ENCODE measurements at places on chromosomes 3 and 15.

GRCh38 chr3:181431748-181432147, 280.0 kb upstream of the SOX2 start:
- H3K4me3 ChIP-seq: no peak overlapping the region
- no peaks in the 10 kb centered on the region for H3K4me1 ChIP-seq
- DNase-seq: no peak
- no peaks in the 10 kb centered on the region for H3K36me3 ChIP-seq
- H3K27me3 ChIP-seq: no peaks in the 10 kb centered on the region
- no peak overlapping the region for H3K27ac ChIP-seq

GRCh38 chr15:59696332-59696731, 7.2 kb upstream of the BNIP2 start:
- H3K4me3 ChIP-seq: no peak overlapping the region
- no peaks in the 10 kb centered on the region for H3K36me3 ChIP-seq
- H3K27ac ChIP-seq: peak overlapping the region; percentile 70
- H3K4me1 ChIP-seq: peaks cover 3% of the 10 kb centered on the region

GRCh38 chr3:52044869-52045619, 11.3 kb downstream of the DUSP7 start:
- no peaks in the 10 kb centered on the region for H3K27me3 ChIP-seq
- no peaks in the 10 kb centered on the region for H3K4me1 ChIP-seq
- no peaks in the 10 kb centered on the region for H3K36me3 ChIP-seq
- peak; percentile 68 for DNase-seq

- no peaks in the 10 kb centered on the region for H3K27me3 ChIP-seq
- no peak overlapping the region for H3K4me3 ChIP-seq
- DNase-seq: no peak
- no peaks in the 10 kb centered on the region for H3K4me1 ChIP-seq
- no peaks in the 10 kb centered on the region for H3K36me3 ChIP-seq
These were observed 37.8 kb downstream of the DPPA2 start for GRCh38 chr3:109278546-109278945.

DNA sequence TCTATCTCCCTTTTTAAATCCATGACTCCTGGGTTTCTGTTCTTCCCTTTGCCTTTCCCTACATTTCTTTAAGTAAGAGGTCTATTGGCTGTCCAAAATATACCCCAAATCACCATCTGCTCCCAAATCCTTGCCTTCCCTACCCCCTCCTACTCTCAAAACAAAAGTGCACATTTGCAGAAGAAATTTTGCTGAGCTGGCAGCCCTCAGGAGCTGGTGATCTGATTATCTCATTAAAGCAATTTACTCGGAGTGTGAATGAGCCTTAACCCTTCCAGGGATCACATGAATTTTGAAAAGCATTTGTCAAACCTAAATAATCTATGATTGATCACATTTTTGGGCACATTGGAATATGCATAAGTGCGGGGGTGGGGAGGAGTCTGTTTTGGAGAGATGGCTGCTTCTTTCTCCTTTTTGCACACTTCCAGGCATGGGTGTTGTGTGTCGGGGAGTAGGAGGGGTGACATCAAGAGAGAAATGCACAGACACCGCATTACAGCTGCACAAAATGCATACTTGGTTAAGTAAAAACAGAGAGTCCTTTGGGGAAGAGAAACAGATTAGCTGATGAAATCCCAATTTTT, 892.6 kb downstream of the TUSC7 start:
- H3K4me3 ChIP-seq: no peak overlapping the region
- H3K36me3 ChIP-seq: no peaks in the 10 kb centered on the region
- peaks cover 3% of the 10 kb centered on the region for H3K4me1 ChIP-seq

- no peaks in the 10 kb centered on the region for H3K27me3 ChIP-seq
- H3K36me3 ChIP-seq: no peaks in the 10 kb centered on the region
- H3K27ac ChIP-seq: no peak overlapping the region
- no peak overlapping the region for H3K4me3 ChIP-seq
- peak; percentile 73 for DNase-seq
These were observed 326.2 kb downstream of the TUSC7 start for GRCh38 chr3:117035745-117036144.

- no peak for DNase-seq
- H3K27me3 ChIP-seq: no peaks in the 10 kb centered on the region
- no peaks in the 10 kb centered on the region for H3K36me3 ChIP-seq
- H3K4me3 ChIP-seq: no peak overlapping the region
These were observed 90.8 kb downstream of the ZPLD1 start for GRCh38 chr3:102525624-102526023.

GRCh38 chr15:88989578-88989977, 76.4 kb upstream of the MFGE8 start:
- peaks cover 14% of the 10 kb centered on the region for H3K4me1 ChIP-seq
- H3K4me3 ChIP-seq: no peak overlapping the region
- DNase-seq: no peak
- H3K36me3 ChIP-seq: no peaks in the 10 kb centered on the region
- H3K27ac ChIP-seq: no peak overlapping the region

- no peak overlapping the region for H3K4me3 ChIP-seq
- no peaks in the 10 kb centered on the region for H3K4me1 ChIP-seq
- no peak for DNase-seq
- no peaks in the 10 kb centered on the region for H3K27me3 ChIP-seq
- no peak overlapping the region for H3K27ac ChIP-seq
These were observed 256.3 kb upstream of the CHRNA7 start for GRCh38 chr15:31774045-31774444.

DNA sequence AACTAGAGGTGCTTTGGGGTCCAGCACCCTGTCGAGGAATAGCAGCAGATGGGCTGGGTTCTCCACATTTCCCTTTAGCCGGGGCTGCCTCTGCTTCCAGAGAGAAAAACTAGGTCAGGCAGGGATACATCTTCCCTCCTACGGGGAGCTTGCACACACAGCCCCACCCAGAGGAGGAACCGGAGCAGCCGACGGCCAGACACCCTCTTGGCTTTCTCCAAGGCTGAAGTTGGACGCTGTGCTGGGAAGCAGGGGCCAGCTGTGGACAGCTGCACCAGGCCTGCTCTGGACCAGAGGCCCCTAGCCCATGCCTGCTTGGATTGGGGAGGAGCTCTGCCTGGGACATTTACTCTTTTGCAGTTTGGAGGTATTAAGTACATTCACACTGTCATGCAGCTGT, 44.7 kb upstream of the NR2C2 start:
- H3K4me3 ChIP-seq: no peak overlapping the region
- no peaks in the 10 kb centered on the region for H3K4me1 ChIP-seq
- H3K27ac ChIP-seq: no peak overlapping the region

DNA sequence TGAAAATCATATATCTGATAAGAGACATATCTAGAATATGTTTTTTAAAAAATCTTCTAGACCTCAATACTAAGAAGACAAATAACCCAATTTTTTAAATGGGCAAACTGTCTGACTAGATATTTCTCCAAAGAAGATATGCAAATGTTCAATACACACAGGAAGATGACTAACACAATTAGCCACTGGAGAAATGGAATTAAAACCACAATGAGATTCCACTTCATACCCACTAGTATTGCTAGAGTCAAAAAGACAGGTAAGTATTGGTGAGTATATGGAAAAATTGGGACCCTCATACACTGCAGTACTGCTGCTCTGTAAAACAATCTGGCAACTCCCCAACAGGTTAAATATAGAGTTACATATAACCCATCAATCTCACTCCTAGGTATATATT, 33.1 kb upstream of the TOPAZ1 start:
- H3K4me1 ChIP-seq: no peaks in the 10 kb centered on the region
- H3K27ac ChIP-seq: no peak overlapping the region
- no peaks in the 10 kb centered on the region for H3K27me3 ChIP-seq
- H3K4me3 ChIP-seq: no peak overlapping the region
- no peak for DNase-seq

DNA sequence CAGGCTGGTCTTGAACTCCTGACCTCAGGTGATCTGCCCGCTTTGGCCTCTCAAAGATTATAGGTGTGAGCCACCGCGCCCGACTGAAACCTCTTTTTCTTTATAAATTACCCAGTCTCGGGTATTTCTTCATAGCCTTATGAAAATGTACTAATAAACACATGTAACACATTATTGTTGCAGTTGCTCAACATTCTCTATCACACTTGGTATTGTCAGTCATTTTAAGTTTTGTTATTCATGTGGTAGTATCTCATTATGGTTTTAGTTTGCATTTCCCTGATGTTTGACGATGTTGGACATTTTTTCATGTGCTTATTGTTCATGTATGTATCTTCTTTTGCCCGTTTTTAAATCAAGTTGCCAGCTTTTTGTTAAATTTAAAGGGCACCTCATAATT, 109.7 kb downstream of the TCF12 start:
- H3K36me3 ChIP-seq: no peaks in the 10 kb centered on the region
- H3K4me1 ChIP-seq: peaks cover 4% of the 10 kb centered on the region
- H3K27ac ChIP-seq: no peak overlapping the region
- H3K4me3 ChIP-seq: no peak overlapping the region

DNA sequence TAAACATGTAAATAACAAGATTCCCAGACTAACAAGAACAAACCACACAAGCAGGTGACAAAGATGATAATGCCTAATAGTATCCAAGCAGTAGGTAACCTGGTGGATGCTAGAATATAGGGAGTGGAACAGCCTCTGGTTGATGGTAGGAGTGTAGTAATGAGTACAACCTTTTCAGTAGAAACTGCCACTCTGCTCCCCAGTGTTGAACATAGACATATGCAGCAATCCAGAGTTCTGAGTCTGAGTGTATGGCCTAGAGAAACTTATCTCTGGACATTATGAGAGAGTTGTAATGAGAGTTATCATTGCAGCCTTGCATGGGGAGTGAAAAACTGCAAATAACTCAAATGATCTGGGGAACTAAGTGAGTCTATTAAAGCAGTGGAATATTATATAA, 76.1 kb upstream of the ACAD9 start:
- H3K4me3 ChIP-seq: no peak overlapping the region
- H3K27me3 ChIP-seq: no peaks in the 10 kb centered on the region
- no peaks in the 10 kb centered on the region for H3K4me1 ChIP-seq
- DNase-seq: no peak

DNA sequence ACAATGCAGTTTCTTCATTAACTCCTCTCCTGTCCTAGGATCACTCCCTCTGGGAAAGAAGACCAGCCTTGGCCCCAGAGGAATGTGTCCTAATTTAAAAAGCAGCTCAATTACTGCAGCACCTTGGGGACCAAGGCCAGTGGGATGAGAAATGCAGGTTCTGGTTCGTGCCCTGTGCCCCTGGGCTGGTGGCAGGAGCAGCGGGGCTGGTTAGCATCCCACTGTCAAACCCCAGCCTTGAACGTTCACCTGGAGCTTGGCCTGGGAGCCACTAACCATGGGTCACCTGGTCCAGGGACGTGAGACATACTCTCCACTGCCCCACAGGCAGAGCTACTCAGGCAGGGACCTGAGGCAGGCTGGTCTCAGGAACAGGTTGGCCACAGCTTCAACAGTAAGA, 8.4 kb upstream of the RTP3 start:
- H3K4me1 ChIP-seq: peaks cover 4% of the 10 kb centered on the region
- DNase-seq: no peak
- no peak overlapping the region for H3K4me3 ChIP-seq
- H3K27ac ChIP-seq: no peak overlapping the region
- no peaks in the 10 kb centered on the region for H3K27me3 ChIP-seq
- H3K36me3 ChIP-seq: no peaks in the 10 kb centered on the region

GRCh38 chr3:136142592-136142991, 53.5 kb downstream of the MSL2 start:
- peak; percentile 98 for DNase-seq
- no peaks in the 10 kb centered on the region for H3K36me3 ChIP-seq
- no peak overlapping the region for H3K4me3 ChIP-seq
- peaks cover 5% of the 10 kb centered on the region for H3K27me3 ChIP-seq
- peaks cover 5% of the 10 kb centered on the region for H3K4me1 ChIP-seq

GRCh38 chr15:78831229-78832207, 20.3 kb upstream of the ADAMTS7 start:
- no peaks in the 10 kb centered on the region for H3K27me3 ChIP-seq
- H3K4me3 ChIP-seq: no peak overlapping the region
- no peak for DNase-seq
- H3K4me1 ChIP-seq: no peaks in the 10 kb centered on the region
- no peaks in the 10 kb centered on the region for H3K36me3 ChIP-seq
- no peak overlapping the region for H3K27ac ChIP-seq

DNA sequence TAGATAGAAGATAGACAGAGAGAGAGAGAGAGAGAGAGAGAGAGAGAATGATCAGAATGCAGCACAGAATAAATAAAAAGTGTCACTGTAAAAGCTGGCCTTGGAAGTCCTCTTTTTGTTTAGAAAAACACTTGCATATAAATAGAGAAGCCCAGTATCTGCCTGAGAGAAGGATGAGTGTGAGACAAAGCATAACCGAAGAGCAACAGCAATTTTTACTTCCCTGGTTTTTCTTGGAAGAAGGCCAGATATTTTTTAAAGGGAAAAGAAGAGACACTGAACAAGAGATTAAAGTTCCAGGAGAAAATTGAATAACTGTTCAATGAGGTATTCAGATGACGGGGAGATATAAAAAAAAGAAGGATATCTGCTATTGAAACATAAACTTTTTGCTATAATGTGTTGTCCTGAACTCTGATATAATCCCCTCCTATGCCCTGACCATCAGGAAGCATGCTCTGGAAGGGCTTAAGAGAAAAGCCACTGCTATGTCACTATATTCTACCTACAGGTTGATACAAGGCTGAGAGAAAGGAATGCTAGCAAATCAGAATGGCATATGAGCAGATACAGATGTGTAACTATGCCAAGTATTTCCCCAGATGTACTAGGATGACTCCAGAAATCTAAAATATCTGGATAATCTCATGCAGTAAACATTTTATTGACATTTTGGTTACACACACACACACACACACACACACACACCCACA, 358.9 kb downstream of the RBMS3 start:
- H3K27ac ChIP-seq: no peak overlapping the region
- no peak overlapping the region for H3K4me3 ChIP-seq
- H3K36me3 ChIP-seq: no peaks in the 10 kb centered on the region
- H3K27me3 ChIP-seq: no peaks in the 10 kb centered on the region

DNA sequence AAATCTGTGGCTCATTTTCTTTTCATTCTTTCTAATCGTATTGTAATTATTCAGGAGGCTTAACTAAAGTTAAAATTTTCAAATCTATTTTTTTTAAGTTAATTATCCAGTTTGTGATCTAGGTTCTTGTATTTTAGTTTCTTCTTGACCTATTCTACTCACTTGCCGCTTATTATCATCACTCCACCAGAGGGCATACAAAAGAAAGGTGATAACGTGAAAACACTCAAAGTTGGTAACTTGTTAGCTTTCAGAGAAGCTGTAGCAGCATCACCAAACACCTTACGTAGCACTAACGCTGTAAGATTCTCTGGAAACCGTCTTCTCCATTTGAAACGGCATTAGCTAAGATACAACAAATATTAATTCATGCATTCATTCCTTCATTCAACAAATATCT, 4.8 kb downstream of the GNB4 start:
- no peaks in the 10 kb centered on the region for H3K36me3 ChIP-seq
- peaks cover 2% of the 10 kb centered on the region for H3K4me1 ChIP-seq
- no peak overlapping the region for H3K27ac ChIP-seq
- no peaks in the 10 kb centered on the region for H3K27me3 ChIP-seq
- no peak overlapping the region for H3K4me3 ChIP-seq

All from mesendoderm (in vitro differentiated cells).